ENCODE measurements at places on chromosomes 2 and 18.

DNA sequence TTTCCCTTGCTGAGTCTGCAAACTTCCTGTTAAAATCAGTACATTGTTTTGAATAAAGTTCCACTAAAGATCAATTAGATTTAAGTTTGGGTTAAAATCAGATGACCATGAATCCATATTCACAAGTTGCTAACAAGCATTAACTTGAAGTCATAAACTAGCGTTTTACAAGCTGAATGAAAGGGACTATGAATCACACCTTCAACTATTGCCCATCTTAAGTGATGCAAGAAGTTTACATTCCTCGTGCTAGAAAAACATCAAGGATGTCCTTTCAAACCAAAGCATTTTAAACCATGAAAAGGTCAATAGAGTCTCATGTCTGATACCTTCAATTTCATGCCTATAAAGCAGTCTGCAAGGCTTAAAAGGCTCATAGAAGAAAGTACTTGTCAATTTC is 257.2 kb upstream of the SYT4 start:
- DNase-seq, result no peak

GRCh38 chr18:56322406-56322805 is 316.0 kb downstream of the TXNL1 start:
- no peak for DNase-seq

DNA sequence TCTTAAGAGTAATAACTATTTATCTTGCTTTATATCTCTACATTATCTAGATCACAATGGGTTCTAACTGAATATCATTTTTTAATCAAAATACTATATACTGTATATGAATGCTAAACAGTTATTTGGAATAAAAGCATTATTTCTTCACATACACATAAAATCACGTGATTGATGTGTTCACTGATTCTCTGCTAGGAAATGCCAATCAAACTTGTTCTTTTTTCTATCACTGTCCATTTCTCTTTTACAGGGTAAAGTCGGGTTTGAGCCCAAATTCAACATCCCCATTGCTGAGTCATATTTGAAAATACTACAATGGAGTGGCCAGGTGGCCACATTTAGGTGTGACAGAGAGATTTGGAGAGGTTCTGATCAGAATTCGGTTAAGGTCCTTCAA is 1114.0 kb upstream of the PIK3C3 start:
- no peak for DNase-seq

DNA sequence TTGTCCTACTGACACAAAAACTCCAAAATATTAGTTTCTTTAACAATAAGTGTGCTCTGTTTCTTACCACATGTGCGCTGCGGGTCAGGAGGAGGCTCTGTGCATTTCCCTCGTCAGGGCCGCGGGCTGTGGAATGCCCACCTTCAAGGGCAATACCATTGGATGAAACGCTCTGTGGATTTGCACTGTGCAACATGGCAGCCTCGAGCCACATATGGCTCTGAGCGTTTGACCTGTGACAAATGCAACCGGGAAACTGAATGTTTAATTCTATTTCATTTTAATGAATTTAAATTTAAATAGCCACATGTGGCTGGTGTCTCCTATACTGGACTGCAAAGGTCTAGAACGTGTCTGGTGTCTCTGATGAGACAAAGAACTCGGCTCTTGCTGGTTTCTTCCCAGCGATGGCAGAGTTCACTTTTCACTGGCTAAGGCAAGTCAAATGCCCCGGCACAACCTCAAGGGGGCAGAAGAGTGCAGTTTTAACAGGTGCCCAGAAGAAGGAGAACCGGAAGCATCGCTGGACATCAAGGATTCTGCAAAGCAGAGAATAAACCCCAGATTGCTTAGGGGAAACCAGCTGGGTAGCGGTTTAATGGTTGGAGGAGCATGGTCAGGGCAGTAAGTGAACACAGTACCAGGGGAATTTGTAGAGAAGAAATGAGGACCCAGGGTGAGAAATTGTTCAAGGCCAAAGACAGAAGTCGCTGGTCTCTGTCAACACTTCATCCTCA is 37.0 kb upstream of the TMEM18 start:
- peak; percentile 45 for DNase-seq

DNA sequence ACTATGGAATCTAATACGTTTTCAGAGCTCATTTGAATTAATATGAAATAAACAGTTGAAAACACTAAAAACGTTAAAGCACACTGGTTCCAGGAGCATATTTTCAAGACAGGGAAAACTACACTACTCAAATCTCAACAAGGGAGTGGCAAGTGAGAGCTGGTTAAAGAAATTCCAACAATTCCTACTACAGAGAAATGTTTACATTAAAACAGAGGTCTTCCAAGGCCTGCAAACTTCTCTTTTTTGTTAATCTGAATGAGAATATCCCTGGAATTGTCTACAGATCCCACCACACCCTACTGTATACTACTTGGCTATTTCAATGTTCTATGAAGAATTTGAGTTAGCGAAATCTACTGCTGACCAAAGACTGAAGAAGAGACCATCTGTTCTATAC is 231.5 kb downstream of the ZEB2 start:
- DNase-seq, result no peak

GRCh38 chr2:205700331-205701132 is 18.2 kb downstream of the NRP2 start:
- peak; percentile 26 for DNase-seq

DNA sequence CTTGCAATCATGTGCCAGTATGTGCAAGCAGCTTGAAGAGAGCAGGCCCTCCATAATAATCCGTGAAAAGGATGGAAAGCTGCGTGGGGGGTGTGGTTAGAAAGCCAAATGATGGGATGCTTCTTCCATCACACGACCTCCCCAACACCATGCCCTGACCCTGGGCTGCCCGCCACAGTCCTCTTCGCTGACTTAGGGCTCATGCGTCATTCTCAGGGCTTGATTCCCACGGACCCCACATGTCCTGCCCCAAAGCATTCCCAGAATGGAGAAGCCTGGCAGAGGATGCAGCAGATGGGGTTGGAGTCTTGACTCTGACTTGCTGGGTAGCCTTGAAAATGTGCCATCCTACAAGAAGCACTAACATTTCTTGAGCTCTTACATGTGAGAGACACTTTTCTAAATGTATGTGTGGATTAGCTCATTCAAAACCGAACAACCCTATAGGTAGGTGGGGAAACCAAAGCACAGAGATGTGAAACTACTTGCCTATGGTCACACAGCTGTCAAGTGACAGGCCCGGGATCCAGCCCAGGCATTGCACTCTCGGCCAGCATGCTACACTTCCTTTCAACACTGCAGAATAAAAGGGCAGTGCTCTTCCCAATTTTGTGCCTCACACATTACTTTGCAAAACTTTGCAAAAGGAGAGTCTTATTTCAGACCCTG is 3.7 kb downstream of the TNS1 start:
- no peak for DNase-seq

GRCh38 chr2:23940718-23941620 is 706 bp downstream of the UBXN2A start:
- DNase-seq, result peak; percentile 52

DNA sequence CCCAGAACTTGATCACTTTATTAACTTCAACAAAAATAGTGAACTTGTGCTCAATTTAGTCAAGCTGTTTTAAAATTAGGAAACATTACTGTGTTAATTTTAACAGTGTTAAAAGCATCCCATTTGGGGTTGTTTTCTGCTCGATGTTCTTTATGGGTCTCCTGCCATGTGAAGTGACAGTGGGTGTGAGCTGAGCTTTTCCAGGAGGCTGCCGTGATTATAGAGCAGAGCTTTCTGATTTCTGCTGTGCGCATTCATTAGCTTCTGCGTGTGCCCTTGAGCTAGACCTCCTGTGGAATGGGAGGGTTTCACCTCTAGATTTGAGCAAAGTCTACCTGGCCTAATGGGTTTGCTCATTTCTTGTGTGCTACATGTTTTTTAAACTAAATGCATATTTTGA is 121.5 kb downstream of the WDSUB1 start:
- no peak for DNase-seq

- no peak for DNase-seq
These were observed 23.0 kb downstream of the DBI start for GRCh38 chr2:119389615-119390306.

GRCh38 chr2:133504566-133505505 is 63.4 kb downstream of the NCKAP5 start:
- no peak for DNase-seq

DNA sequence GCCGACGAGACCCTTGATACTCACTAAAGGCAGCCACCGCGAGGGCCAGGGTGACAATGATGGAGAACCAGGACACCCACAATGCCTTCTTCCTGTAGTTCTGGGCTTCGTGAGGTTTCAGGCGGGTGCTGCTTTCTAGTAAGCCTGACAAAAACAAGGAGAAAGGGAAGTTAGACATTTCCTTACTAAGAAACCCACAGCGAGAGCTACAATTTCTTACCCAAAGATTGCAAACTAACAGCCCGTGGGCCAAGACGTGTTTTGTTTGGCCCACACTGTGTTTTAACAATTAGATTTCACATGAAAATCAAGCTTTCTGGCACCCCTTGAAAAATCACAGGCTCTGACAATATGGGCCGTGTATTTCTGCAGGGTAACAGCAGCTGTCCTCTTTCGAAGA is 5.6 kb downstream of the TMEM163 start:
- no peak for DNase-seq

GRCh38 chr18:11747731-11748130 is 58.7 kb downstream of the GNAL start:
- no peak for DNase-seq

- no peak for DNase-seq
These were observed 45.1 kb upstream of the SERTAD2 start for GRCh38 chr2:64698668-64699444.

DNA sequence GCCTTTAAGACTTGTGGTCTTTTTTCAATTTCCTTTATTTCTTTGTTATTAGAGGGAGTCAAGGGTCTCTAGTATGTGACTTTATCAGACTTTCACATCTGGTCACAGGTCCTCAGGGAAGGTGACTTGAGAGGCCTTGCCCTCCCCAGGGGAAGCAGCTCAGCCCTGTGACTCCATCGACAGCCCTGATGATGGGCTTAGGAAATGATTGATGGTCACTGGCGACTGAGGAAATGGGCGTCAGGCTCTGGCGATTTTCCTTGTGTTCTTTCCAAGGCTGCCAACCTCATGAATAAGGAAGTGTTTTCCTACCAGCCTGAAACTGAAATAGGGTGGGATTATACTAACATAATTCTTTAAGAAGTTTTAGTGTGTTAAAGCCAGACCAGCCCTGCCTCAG is 21.1 kb downstream of the SERPINE2 start:
- DNase-seq, result no peak

DNA sequence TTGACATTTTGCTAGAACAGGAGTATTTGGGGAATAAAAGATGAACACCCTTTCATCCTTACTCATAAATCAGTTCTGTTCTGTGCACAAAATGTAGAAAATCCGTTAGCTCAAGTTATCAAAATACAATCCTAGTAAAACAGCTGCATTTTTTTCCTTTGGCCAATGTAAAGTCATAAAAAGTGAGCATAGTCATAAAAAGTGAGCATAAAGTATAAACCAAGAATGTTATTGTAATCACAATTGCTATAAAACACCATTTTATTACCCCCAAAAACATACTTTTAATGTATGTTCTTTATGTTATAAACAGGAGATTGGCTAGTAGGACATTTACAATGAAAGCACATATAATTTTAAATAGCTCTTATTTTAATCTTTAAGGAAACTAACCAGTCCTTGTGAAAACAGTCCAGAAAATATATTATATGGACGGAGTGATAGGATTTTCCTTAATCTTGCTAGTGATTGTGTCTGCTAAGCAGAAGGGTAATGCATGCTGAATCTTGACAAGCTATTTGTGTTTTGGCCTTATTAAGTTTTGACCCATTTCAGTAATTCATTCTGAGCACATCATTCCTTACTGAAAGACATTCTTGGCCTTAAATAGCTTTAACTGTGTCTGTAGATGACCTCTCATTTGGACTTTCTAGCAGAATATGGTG is 891.8 kb downstream of the DSC3 start:
- DNase-seq, result no peak

DNA sequence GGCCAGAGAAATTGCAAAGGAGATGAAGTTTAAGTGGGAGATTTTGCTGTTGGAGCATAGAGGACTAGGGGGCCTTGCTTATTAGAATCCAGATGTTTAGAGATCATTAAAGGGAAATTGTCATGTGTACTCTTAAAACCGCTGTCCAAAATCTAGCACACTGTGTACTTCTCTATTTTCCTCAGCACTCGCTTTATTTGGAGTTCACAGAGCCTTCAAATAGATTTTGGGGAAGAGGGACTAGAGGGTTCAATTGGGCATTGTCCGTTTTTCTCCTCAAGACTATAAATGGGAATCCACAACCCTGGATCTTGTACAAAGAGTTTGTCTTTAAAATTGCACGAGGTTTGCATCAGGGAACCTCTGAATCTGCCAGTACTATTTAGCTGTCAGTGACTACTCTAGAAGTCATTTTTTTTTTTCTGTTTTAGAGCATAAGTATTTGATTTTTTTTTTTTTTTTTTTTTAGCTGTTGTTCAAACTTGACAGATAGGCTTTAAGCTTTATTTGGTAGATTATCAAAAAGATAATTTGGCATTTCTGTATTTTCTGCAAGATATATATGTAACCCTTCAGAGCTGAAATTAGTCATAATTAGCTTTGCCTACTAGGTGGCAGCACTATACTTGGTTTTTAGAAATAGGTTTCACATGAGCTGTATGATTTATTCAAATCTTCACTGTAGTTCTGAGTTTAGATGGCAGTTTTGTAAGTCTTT is 14.2 kb downstream of the PMS1 start:
- no peak for DNase-seq

DNA sequence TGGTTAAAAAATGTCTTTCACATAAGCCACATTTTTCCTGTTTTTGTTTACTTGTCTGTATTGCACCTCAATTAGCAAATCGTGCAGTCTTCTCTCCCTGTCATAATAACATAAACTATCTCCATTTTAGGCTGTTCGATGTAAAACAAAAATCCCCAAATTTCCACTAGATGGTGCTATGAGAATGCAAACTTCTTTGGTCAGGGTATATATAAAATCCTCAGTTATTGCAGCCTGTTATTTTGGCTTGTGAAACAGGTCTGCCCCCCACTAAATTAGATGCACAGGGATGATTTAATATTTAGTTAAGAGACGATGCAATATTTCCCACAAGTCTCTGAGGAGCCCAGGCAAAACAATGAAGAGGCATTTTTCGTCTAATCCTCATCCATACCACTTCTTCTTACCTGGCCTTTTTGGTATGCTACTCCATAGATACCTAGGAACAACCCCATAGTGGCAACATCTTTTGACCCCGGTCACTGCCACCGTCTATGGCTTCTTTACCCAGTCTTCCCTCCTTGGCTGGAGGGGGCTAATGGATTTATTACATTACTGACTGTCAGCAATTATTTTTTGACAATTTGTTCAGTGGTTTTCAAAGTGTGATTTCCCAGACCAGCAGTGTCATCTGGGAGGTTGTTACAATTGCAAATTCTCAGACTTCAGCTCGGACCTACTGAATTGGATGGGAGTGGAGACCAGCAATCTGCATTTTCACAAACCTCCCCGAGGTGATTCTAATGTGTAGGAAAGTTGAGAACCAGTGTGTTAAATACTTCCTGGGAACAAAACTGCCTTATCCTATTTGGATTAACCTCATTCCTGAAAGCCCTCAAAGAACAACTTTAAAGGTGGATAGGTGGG is 117.4 kb upstream of the CWC22 start:
- DNase-seq, result no peak

Data from stimulated activated CD4-positive, alpha-beta T cell treated with anti-CD3 and anti-CD28 coated beads, Interleukin-2, amount 100 ng/mL, for 24 hours (primary cell).